ENCODE measurements at places on chromosomes 2 and 18. TPM values are rescaled to one million over a fixed set of nuclear protein-coding genes. Genes with fewer than 3 reads are reported as not detected.

Gene CNDP1
- polyA plus RNA-seq, result 0.60 TPM

DNA sequence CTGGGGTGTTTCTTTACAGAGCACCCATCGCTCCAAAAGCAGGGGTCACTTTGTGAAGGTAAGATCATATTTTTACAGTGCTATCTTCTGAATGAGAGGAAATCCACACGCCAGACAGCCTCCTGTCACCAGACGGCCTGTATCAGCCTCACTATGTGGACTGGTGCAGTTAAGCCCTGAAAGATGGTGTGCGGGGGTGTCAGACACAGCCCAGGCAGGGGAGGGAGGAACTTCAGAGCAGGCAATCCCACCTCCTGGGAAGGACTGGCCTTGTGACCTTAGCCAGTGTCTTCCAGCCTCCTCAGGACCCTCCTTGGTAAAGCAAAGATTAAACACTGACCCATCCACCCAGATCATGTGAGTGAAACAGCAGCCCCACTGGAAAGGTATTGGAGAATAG is 249.4 kb upstream of the CTAGE1 start:
- no peaks in the 10 kb centered on the region for H3K36me3 ChIP-seq
- DNase-seq, result no peak
- H3K27me3 ChIP-seq, result no peaks in the 10 kb centered on the region
- H3K4me3 ChIP-seq, result no peak overlapping the region
- peaks cover 31% of the 10 kb centered on the region for H3K4me1 ChIP-seq

DNA sequence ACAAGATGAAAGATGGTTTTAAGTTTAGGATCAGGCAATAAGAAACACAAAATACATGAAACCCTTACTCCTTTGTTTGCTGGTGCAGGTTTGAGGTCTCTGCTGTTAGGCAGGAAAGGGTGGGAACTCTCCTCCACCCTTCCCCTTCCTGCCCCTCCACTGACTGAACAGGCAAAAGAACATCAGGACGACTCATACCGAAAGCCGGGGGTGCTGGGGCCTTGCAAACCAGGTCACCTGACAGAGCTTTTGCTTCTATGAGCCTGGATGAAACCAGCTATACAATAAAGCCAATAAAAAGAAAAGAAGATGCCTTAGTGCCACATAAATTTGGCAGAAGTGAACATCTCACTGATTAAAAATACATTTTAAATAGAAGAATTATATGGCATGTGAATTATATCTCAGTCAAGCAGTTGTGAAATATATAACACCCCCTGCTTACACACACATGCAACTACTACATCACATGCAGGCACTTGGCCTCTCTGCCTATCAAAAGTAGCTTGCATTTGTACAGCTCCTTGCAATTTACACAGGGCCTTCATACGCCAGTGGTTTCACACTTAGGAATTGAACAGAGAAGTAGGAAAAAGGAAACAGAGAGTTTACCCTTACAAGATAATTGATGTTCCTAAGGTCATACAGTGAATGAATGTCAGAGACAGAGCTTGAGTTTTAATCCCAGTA is 215.1 kb upstream of the TRIB2 start:
- no peak overlapping the region for H3K27ac ChIP-seq
- H3K27me3 ChIP-seq, result no peaks in the 10 kb centered on the region

GRCh38 chr2:17059458-17059857 is 393.8 kb upstream of the CYRIA start:
- no peak for DNase-seq
- H3K27ac ChIP-seq, result no peak overlapping the region
- H3K27me3 ChIP-seq, result no peaks in the 10 kb centered on the region
- no peaks in the 10 kb centered on the region for H3K4me1 ChIP-seq
- H3K4me3 ChIP-seq, result no peak overlapping the region
- H3K36me3 ChIP-seq, result no peaks in the 10 kb centered on the region

Data from sigmoid colon (tissue), 7 donors.